ENCODE measurements at places on chromosomes 13 and 19.

- no peak for DNase-seq
Measured at GRCh38 chr19:29967623-29968022, 25.6 kb downstream of the URI1 start.

- no peak for DNase-seq
Measured at GRCh38 chr19:14305706-14306105, 75.5 kb upstream of the ADGRE5 start.

- peak; percentile 52 for DNase-seq
Measured at GRCh38 chr13:74288361-74288911, 154.2 kb upstream of the KLF12 start.

DNA sequence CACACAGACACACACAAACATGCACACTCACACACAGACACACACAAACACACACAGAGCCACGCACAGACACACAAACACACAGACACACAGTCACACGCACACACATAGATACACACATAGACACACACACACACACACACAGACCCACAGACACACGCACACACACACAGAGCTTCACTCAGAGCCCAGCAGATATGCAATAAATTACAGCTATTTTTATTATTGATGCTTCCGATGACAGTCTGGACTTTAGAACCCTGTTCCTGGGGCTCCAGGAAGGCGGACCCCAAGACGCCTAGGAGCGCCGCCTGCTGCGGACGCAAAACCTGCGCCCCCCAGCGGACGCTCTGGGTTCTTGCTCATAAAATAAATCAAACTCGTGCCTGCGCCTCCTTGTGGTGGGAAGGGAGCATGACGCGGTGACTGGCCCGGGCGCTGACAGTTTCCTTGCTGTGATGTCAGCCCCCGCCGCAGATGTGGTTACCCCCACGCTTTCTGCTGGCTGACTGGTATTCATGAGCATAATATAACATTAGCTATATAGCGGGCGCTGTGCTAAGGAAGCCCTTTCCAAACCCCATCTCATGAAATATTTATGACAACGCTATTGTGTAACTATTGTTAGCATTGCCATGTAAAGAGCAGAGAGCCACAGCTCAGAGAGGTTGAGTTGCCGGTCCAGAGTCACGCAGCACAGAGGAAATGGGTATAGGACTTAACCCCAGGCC, 64.4 kb upstream of the TM9SF2 start:
- peak; percentile 94 for DNase-seq

GRCh38 chr13:111213964-111214726, 99.0 kb downstream of the ARHGEF7 start:
- no peak for DNase-seq

GRCh38 chr13:113151745-113152690, 6.4 kb upstream of the PROZ start:
- peak; percentile 11 for DNase-seq

DNA sequence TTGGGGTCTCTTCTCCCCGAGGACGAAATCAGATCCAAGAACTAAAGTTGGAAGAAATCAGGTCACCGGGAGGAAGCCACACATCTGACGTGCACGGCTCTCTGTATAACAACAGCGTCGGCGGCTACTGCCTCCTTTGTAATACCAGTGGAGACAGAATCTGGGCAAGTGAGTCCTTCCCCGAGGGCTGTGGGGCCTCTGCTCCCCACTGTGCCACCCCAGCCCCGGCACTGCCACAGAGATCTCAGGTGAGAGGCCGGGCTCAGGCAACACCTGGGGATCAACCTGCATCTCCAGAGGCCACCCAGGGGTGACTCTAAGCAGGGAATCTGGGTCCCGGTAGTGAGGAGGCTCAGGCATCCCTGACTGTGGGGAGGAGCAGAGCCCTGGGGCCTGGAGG, 33.7 kb upstream of the C13orf46 start:
- DNase-seq = peak; percentile 15

GRCh38 chr13:33111414-33112110, 95.3 kb downstream of the KL start:
- DNase-seq = no peak

DNA sequence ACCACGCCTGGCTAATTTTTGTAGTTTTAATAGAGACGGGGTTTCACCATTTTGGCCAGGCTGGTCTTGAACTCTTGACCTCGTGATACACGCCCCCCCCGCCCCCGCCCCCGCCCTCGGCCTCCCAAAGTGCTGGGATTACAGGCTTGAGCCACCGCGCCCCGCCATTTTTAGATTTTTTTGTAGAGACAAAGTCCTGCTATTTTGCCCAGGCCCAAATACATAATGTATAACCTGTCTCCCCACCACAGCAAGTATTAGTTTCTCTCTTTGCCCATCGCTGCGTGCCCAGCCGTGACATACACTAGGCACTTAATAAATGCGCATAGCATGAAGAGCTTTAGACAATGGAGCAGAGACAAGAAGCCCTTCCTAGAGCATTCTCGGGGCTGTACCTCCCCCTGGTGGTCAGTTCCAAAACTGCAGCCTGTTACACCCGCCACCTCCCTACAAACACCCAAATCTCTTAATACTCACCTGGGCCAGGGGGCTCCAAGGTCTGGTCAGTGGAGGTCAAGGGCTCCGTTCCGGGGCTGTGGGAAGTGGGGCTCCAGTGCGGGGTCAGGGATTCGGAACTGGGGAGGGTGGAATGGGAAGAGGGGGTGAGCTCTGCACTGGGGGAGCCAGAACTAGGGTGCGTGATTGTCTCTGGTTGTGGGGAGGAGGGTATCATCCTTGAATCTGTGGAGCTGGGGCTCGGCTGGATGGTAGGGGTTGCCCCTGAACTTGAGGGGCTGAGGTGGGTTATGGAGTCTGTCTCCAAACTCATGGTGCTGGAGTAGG, 22.5 kb downstream of the IQCN start:
- peak; percentile 72 for DNase-seq

DNA sequence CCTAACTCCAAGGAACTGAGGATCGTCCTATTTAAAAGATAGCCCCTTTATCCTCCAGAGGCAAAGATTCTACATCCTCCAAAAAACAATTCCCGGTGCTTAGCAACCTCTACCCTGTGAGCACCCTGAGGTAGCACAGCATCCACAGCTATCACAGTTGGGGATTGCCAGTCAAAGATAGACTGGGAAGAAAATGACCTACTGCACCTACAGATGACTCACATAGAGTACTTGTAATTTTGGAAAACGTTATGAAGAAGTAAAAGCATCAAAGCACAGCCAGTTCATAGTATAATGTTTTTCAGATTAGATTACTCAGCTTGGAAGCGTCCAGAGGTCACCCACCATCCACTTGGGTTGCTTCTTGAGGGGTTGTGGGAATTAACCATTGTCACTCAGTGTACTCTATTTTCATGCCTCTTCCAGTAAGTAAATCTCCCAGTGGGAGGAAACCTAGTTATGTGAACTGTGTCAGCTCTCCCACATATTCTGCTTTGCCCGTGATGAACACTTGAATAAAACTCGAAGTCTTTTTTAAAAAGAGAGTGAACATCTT, 8.9 kb upstream of the FAM124A start:
- no peak for DNase-seq

GRCh38 chr19:12838182-12838885, at the start of gene MAST1:
MAST1 (plus strand) TSS chr19:12838515; CDS start chr19:12838573, 58 bp downstream.
- DNase-seq = peak; percentile 52

DNA sequence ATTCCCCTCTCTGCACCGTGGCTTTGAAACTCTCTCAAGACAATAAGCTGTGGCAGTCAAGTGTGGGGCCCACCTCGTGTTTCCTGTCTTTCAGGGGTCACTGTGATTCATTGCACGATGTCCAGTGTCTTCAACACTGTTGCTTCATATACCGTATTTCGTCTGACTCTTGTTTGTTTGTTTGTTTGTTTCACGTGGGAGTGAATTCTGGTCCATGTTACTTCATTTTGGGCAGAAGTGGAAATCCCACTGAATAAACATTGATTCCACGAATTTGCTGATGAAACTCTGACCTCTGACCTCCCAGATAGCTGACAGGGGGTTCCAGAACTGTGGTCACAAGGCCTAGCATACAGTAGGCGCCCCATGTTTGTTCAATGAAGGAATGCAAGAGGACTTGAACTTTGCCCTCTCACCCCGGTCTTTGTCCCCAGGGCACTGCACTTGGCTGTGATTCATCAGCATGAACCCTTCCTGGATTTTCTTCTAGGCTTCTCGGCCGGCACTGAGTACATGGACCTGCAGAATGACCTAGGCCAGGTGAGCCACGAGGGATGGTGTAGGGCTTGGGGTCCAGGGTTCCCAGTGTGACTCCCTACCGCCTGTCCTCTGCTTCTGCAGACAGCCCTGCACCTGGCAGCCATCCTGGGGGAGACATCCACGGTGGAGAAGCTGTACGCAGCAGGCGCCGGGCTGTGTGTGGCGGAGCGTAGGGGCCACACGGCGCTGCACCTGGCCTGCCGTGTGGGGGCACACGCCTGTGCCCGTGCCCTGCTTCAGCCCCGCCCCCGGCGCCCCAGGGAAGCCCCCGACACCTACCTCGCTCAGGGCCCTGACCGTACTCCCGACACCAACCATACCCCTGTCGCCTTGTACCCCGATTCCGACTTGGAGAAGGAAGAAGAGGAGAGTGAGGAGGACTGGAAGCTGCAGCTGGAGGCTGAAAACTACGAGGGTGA, 5.1 kb downstream of the NFKBIB start:
- DNase-seq = no peak

GRCh38 chr13:36673838-36674326, at the start of gene SERTM1:
SERTM1 (plus strand) TSS chr13:36674020; CDS start chr13:36695079, 21,059 bp downstream.
- DNase-seq = no peak

DNA sequence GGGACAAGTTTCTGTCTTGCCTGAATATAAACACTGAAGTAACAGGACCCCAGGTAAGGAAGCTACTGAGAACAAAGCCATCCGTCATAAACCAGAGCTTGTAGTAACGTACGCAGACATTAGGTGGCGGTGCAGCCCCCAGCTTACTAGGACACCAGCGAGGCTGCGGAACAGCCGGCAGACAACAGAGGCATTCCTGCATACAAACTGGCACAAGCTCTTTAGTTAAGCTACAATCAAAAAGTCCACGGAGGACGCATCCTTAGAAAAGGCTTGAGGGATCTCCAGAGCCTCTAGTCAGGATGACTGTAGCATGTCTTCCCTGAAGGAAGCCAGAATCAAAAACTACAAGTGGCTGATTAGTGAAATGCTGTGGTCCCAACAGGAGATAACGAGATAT, 26.2 kb downstream of the ZNF160 start:
- no peak for DNase-seq

GRCh38 chr13:86788616-86789015, 882.6 kb upstream of the SLITRK5 start:
- no peak for DNase-seq

GRCh38 chr13:106262886-106263285, 272.6 kb downstream of the EFNB2 start:
- no peak for DNase-seq

- no peak for DNase-seq
Measured at GRCh38 chr13:108980237-108980636, 350.8 kb downstream of the MYO16 start.

DNA sequence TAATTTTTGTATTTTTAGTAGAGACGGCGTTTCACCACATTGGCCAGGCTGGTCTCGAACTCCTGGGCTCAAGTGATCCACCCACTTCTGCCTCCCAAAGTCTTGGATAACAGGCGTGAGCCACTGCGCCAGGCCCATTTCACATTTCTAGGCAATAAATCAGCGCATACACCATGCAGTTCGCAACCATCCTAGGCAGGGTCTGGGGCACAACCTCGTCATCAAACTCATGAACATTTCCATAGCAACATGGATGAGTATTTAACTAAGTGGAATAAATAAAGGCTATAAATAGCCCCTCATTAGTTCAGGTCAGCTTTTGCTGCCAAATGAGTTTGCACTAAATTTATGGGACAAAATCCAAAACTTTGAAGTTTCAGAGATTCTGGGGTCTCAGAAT, 8.2 kb downstream of the MEIS3 start:
- no peak for DNase-seq

- DNase-seq = no peak
Measured at GRCh38 chr13:32883474-32883873, 132.7 kb upstream of the KL start.

DNA sequence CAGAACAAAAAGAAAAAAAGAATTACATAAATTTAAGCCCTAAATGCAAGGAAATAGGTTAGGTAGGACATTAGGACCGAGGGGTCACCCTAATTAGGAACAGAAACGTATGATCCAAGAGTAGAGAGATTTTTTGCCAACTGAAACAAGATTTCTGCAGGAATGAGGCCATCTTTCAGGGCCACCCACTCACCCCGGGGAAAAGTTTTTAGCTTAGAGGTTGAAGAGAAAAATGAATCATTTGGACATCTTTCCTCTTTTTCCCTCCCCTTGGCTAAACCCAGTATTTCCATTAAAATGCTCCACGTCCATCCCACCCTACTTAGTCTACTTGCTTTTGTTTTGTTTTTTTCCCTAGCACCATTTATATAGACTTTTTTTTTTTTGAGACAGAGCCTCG, 10.6 kb upstream of the PNMA8A start:
- no peak for DNase-seq

DNA sequence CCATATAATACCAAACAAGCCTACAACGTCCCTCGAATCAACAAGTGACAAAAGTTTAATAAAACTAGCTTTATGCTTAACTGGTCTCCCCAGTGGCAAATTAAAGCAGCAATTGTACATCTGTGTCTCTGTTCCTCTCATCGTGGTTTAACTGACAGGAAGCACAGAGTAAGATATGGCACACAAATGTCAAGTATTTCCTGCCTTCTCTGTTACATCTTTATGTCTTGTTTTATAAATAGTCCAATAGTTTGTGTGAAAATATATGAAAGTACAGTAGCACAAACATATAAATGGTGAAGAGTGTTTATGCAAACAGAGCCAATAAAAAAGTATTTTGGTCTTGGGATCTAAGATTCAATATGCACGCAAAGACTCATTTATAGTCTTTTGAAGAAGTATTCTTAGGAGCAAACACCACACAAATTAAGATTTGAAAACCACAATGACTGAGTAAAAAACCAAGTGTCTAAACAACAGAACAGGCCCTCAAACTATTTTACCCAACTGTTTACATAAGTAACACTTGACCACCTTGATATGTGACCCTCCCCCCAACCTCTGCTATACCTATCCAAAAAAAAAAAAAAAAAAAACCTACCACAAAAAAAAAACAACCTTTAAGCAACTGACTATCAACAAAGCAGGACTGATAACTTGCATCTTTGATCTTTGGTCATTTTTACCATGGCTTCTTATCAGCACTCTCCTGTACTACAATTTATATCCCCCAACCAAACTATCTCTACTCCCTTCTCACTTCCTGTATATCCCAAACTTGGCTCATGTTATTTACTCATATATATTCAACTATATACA, 14.0 kb downstream of the ELF1 start:
- no peak for DNase-seq

GRCh38 chr13:67135356-67135755, 94.8 kb downstream of the PCDH9 start:
- DNase-seq = no peak

- DNase-seq = no peak
Measured at GRCh38 chr19:15138427-15138826, 31.2 kb downstream of the SYDE1 start.
